Stimulated activated CD4-positive, alpha-beta T cell treated with anti-CD3 and anti-CD28 coated beads, Interleukin-4, amount 100 ng/mL, for 1 hour (primary cell): ENCODE measurements at places on chromosomes 16 and 17.

- no peak for DNase-seq
These were observed 14.9 kb downstream of the ADGRG1 start for GRCh38 chr16:57643147-57643874.

GRCh38 chr17:13593021-13593751 is 8.5 kb downstream of the HS3ST3A1 start:
- DNase-seq, result no peak

DNA sequence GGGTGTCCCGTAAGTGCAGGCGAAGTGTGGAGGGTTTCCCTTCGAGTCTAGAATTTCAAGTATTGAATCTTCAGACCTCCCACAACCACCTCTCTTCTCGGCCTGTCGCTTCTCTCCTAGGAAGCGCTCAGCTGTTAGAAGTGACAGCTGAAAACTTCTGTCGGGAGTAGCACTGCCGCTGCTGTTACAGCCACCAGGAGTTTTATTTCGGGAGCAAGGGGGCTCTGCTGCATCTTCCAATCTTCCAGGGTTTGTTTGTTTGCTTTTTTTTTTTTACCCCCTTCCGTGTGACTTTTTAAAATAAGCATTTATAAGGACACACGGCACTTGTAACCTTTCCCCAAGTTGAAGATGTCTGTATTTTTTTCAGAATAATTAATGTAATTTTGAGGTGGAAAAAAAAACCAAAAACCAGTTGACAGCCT is 767 bp downstream of the RPS6KB1 start:
- DNase-seq, result no peak

DNA sequence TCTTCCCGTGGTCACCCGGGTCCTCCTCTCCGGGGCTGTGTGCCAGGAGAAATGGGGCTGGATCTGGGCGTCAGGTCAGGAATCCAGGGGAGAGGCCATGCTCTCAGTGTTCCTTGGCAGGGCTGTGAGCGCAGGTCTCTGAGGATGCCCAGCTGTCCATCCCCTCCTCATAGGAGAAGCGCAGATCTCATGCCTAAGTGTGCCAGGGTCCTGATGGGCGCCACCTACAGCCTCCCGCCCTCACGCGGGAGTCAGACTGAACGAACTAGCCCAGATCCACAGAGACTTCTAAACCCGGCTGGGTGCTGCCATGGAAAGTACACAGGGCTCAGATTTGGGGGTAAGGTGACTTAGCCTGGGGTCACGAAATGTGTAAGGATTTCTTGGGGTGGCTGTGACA is 24.3 kb downstream of the MGRN1 start:
- no peak for DNase-seq

DNA sequence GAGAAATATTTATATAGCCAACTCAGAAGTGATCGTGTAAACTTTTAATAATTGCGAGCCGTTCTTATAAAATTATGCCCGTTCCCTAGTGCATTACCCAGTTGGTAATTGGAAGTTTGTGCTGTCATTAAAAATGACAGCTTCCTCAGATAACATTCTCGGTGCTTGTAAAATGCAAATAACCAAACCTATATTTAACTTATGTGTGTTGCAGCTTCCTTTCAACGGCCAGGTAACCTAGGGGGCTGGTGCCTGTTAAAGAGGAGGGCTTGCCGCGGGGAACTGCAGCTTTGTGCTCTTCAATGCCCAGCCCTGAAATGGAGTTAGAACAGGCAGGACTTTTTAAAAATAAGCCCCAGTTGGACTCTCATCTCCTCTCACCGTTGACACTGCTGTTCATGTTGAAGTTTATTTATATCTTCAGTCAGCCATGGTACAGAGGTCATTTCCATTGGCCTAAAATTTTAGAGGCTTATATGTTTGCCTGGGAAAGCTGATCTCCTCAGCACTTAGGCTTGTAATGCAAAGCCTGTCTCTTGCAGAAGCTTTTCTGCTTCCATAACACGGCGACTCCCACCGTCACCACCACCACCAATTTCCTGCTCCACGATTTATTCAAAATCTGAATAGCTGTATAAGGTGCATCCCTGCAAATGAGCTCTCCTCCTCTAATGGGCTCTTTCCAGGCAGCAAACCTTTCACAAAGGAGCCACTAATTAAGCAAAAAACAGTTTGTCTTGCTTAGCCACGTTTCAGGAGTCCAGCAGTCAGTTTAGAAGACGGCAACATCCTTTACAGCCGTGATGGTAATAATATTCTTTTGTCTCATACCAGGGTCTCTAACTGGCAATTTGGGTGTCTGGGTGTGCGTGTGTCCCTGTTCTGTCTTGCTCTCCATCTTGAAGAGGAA is 74.7 kb downstream of the RPA1 start:
- no peak for DNase-seq

DNA sequence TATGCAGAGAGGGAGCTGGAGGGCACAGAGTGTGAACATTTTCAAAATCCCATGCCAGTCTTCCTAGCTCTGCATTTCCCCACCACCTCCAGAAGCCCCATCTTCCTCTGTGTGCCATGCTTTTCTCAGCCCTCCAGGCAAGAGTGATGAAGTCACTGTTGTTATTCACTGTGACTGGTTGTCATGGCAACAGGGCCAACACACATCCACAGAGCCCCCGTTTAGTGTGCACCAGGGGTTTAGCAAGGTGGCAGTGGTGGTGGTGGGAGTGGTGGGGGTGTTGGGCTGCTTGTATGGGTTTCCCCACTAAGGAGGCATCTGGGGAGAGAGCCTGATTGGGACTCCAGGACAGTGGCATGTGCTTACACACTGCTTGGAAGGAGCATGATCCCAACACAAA is 309.9 kb upstream of the ASIC2 start:
- DNase-seq, result no peak

DNA sequence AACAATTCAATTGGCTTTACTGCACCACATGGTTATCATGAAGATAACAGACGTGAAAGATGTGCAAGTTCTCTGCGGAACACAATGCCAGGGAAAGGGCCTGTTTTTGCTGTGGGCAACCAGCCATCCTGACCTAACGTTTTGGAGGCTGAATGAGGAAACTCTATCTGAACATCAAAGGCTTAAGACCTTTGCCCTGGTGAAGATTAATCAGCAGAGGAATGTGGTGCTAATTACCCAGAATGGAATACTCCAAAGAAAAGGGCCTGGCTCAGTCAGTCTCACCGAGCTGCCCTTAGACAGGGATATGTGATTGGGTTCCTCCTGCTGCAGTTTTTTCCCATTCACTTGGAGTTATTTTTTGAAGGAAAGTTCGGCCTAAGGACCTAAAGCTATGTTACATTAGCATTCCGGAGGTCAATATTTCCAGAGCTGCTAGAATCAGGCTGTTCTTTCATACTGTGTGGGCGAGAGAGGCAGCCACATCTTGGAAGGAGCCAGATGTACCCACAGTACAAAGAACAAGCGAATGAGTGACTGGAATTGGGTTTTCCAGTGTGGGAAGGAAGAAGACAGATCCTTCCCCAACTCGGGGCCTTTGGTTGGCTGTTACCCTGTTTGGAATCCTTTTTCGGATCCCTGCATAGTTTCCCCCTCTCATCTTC is 15.5 kb downstream of the ASIC2 start:
- DNase-seq, result no peak

DNA sequence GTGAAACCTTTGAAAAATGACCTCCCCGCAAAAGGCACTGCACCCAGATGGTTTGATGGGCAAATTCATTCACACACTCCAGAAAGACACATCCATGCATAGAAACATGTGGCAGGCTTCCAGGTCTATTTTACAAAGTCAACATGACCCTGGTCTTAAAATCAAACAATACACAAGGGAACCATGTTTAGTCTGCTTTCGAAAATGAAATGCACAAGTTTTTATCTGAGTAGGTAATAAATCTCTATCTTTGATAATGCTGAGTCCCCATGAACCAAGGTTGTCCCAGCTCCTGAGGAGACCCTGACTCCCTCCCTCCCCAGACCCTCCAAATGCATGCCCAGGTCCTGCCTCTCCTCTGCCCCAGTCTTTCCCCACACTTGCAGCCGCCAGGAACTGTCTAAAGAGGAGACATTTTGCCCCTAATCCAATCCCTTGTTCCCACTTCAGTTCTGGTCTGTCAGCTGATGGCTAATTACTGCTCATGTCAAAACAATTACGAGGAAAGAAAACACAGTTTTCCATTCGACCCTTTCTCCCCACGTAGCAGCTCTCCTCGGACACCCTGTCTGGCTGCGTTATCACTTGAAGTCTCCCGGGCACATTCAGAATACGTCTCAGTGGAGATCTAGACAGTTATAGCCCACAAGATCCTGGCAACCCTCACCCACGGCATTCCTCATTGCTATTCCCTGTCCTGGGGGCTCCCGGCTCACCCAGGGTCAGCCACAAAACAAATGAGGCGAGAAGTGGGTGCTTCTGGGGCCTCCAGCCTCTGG is 68.8 kb upstream of the RCVRN start:
- no peak for DNase-seq

DNA sequence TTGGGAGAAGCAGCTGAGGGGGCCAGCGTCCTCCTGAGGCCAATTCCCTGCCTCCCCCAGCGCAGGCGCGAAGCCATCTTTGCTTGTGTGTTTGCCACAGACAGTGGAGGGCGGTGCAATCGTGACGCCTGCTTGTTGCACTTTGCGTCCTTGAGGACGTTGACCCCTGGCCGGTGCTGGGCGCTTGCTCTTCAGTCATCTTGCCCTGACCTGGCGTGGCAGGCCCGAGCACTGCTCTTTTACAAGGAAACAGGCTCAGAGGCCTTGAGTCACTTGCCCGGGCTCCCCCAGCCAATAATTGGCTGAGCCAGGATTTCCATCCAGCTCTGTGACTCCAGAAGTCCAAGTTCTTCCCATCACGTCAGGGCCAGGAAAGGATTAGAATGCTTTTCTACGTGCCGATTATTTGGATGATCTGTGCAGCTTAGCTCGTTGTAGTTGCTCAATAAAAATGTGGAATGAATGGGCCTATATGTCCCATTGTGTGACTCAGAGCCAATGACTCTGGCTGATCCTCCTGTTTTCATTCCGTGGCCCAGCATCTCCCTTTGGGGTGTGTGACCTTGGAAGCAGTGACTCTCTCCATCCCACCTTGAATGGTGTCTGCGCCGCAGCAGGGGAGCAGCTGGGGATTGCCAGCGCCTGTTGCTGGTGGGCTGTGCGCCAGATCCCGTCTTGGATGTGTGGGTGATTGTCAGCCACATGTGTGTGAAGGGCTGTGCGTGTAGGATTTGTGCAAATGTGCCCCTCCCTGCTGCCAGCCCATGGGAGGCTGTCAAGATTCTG is 214.1 kb downstream of the SEC14L1 start:
- DNase-seq, result no peak

DNA sequence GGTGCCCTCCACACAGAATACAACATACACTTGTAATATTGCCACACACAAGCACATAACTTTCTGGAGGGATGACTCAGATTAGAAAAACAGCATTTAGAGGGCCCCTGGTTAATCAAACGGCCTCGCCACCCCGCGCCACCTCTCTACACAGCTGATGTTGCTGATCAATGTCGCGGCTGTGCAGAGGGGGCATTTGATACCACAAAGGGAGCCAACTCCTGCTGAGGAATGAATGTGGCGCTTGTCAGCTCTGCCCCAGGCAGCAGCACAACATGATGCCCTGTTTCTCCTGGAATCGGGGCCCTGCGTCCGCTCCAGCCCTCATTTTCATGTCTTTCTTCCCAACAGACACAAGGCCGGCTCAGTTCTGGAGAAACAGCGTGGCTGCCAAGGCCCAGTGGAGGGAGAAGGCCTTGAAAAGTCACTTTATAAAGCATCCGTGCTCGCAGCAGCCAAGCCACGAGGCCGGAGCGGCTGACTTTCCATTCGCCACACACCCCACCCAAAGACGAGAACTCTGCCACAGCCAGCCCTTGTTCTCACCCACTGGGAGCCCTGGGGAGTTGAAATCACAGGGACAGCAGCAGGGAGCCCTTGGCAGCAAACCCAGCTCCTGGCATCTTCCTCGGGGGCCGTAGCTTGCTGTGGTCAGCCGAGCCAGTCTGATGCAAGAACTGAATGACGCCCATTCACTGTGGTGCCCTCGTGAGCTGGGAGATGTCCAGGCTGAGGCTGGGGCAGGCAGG is 65.6 kb downstream of the XYLT1 start:
- DNase-seq, result no peak

GRCh38 chr16:518858-519257 is 8.7 kb upstream of the CAPN15 start:
- no peak for DNase-seq

GRCh38 chr17:9205520-9206409 is 184.5 kb downstream of the NTN1 start:
- no peak for DNase-seq

DNA sequence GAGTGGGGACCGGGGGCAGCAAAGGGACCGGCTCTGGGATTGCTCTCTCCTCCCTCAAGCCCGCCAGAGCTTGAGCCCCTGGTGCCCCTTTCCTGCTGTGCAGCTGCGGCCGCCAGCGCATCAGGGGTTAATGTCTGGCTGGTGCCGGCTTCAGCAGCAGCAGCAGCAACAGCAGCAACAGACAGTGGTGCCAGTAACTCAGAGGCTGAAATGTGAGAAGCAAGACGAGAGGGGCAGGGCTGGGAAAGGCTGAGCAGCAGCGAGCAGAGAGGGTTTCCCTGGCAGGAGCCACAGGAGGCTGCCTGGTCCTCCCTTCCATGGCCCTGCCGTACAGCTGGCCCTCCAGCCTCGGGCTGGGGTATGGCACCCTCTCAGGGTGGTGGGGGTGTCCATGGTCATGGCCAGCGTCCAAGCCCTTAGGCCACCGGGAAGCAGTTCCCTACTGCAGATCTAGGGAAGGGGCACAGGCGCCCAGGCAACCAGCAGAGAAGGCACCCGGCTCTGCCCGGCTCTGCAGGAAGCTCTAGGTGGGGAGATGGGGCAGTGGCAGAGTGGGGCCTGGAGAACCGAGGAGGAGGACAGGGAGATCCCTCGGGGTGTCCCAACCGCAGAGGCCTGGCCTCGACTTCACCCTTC is 21.1 kb upstream of the TFAP4 start:
- no peak for DNase-seq

GRCh38 chr17:67110619-67111018 is 66.3 kb downstream of the CACNG1 start:
- no peak for DNase-seq

DNA sequence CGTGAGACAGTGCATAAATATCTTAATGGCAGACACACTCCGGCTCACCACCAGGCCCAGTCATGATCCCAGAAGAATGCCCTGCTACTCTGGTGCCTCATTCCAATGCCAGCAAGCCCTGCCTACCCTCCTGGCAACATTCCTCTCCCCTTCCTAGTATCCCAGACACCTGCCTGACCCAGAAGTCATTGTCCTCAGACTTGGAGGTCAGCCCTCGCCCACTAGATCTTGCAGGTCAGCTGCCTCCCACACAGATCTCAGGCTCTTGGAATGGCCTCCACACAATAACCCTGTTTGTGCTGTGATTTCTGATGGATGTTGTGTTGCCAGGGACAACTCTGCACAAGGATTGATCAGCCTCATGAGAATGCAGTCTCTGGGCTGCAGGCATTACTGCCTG is 1.8 kb upstream of the TEX2 start:
- DNase-seq, result no peak

GRCh38 chr16:25011891-25012514 is 3.2 kb downstream of the ARHGAP17 start:
- DNase-seq, result no peak

- DNase-seq, result no peak
These were observed 30.3 kb upstream of the CDC42EP4 start for GRCh38 chr17:73342050-73342522.
